Activated CD4-positive, alpha-beta T cell treated with anti-CD3 and anti-CD28 coated beads, Interleukin-2, amount 50 U/mL, for 48 hours (primary cell): ENCODE measurements at places on chromosomes 3 and 15.

DNA sequence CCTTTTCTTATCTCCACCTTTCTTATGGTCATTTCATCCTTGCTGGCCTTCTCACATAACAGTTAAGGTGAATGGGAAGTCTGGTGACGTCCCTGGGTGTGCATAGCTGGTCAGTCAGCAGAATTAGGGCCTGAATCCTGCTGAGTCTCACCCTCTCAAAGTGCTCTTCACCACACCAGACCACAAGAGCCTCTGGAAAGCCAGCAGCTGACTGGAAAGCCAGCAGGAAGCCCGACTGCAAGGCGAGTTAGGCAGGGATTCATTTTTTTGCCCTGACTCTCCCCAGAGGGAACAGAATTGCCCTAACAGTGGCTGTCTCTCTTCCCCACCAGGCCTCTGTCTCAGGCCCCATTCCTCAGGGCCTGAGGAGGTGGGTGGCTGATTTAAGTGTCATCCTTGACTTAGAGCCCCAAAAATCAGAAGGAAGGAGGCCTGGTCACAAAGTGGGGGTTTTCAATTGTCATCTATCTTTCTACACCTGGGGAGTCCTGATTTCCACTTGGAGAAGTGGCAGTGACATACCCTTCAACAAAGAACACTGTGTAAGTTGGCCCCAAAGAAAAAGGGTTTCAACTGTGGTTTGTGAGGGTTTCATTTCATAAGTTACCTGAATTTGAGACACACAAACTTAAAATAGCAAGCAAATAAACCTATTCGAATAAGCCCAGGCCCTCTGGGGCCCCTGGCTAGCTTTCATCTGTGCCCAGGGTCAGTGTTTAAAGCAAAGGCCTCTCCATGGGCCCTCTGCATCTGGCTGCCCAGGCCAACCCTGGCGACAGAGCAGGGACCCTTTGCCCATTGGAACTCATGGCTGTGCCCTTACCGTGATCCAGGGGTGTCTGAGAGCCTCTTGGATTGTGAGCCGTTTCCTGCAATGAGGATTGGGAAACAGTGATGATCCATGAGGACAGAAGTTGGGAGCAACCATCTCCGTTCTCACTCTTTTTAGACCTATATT is 90.5 kb upstream of the HERC1 start:
- no peak for DNase-seq

DNA sequence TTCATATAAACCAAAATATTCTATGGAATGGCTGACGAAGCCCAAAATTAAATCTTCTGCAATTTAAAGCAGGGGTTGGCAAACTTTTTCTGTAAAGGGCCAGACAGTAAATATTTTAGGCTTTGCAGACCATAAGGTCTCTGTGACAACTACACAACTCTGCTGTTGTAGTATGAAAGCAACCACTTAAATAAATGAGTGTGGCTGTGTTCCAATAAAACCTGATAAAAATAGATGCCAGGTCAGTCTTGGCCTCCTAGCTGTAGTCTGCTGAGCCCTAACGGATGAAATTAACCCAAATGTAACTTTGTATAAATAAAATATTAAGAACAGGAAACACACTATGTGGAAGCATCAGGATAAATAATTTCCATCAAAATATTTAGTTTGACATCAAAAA is 104.2 kb downstream of the FBXL22 start:
- no peak for DNase-seq

- no peak for DNase-seq
These were observed 337.3 kb downstream of the FOXP1 start for GRCh38 chr3:71245971-71246880.

DNA sequence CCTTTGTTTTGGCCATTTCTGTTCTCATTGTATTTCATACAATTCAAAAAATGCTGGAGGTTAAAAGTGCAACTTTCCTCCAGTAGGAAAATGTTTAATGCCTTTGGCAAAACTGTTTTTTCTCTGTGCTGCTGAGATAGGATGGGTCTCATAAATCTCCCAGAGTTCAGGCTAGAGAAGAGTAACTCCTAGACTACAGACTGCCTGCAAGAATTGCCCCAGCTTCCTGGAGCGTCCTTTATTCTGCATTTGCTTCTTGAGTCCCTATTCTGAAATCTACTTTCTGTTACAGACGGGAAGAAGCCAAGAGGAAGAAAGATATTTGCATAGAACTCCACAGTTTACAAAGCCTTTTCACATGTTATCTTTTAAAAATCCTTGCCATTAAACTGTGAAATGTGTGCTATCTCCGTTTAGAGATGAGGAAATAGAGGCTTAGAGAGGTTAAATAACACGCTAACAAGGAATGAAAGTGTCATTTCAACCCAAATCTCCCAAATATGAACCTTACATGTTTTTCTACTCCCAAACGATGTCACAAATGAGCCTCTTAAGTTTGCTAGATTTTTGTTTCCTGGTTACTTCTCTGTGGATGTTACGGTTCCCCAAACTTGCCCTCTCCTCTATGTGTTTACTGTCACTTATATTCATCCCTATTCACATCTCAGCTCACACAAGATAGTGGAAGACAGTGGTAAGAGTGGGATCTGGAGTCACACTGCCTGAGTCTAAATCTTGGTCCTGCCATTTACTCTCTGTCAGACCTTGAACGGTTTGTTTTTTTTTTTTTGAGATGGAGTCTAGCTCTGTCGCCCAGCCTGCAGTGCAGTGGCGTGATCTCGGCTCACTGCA is 17.4 kb downstream of the NANOGP8 start:
- no peak for DNase-seq

DNA sequence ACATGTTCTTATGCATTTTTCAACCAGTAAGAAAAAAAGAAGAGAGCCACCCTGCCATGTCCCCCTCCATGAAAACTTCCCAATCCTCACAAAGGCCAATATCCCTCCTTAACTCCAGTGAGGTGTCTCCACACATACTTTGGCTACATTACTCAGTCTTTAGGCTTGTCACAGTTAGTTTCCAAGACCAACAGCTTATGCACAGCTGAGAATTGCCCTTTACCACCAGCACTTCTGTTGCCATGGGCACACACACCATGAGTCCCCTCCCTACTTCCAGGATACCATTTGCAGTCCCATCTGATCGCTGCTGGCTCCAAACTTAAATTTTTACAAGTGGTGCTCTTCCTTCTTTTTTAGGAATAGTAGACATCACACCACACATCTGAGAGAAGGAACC is 150.3 kb upstream of the STRIT1 start:
- DNase-seq: no peak

- no peak for DNase-seq
These were observed 74.8 kb upstream of the GATA2 start for GRCh38 chr3:128567705-128568356.

DNA sequence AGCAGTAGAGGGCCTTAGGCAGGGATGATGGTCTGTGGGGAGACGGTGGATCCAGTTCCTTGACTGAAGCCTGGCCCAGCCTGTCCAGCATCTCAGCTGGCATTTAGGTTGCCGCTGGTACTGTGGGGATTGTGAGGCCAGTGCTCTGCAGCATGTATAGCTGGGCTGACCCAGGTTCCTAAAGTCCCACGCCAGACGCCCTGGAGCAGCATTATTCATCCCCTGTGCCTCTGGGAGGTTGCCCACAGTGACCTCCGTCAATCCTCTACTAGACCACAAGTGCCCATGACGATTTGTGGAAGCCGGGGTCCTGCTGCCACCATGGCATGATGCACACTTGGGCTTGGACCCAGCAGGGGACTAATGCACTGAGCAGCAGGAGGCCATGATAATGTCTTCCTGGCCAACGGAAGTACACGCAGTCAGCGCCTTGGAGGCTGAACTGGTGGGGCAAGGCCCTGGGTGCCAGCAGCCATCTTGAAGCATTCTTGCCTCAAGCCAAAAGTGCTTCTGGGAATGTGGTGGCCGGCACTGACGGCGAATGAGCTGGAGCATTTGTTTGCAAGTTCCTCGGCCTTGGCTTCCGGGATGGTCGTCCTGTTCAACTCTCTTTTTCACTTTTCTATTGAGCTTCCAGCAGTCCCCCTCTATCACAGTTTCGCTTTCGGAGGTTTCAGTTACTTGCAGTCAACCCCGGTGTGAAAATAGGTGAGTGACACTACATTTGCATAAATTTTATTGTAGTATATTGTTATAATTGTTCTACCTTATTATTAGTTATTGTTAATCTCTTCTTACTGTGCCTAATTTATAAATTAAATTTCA is 949.4 kb downstream of the ROBO1 start:
- DNase-seq: no peak

- no peak for DNase-seq
These were observed 36.7 kb downstream of the CIP2A start for GRCh38 chr3:108552267-108553159.

DNA sequence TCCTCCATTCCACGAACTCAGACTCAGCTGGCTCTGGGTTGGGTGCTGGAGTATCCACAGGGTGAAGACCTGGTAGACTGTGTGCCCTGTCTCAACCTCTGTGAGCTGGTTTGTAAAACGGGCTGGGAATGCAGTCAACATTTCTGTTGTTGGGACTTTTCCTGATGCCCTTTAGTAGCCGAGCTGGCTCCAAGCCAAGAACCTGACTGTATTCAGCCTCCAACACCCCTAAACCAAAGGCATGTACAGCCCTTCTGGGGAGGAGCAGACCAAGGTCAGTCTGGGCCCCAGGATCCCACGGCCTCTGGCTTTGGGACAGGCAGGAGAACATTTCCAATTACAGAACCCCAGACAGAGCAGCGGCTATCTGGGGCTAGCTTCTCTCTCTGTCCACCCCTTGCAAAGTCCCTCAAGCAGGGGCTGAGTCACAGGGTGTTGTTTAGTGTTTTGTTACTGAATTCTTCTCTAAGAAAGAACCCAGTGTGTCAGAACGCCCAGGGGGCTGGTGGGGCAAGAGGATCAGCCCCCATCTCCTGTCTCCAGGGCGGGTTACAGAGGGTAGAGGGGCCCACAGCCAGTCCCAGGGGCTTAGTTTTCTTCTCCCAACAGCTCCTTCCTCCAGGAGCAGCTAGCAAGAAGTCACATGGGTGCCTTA is 56.8 kb upstream of the SLC6A6 start:
- no peak for DNase-seq

DNA sequence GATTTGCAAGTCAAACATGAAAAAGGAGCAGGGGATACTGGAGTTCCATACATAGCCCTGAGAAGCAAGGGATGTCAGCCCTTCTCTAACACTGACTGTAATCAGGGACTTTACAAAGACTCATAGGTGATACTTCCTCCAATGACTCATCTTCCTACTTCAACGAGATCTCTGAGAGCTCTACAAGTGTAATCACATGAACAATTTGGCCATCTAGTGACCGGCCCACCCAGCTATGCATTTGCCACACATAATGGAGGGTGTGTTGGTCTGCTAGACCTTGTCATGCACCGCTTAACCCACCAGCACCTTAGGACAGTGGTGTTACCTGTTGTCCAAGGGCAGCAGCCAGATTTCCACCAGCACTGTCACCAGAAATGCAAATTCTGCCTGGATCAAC is 75.3 kb downstream of the NCEH1 start:
- DNase-seq: no peak

DNA sequence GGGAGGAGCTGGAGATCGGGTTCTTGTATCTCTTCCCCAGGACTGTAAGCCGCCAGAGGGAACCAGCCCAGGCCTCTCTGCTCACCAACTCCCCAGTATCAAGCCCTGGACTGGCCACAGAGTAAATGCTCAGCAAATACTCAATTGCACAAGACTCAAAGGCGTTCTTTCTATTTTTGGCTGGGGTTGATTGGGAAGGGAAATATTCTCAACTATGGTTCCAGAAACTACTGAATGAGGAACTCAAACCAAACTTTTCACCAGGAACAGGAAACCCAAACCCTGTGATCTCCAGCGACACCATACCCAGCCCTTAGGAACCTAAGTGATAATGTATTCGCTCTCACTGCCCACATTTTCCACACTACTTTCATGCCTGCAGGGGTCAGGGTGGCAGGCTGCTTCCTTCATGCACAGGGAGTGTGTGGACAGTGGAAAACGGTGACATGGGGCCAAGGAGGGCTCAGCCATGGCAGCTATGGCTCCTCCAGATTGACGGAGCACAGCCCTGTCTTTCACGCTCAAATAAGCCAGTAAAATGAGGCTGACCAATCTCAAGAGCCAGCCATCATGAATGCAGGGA is 124.7 kb upstream of the RAD18 start:
- no peak for DNase-seq

GRCh38 chr15:42457445-42458442 is 33.2 kb downstream of the ZNF106 start:
- DNase-seq: no peak

GRCh38 chr3:87182023-87182422 is 45.1 kb upstream of the CHMP2B start:
- no peak for DNase-seq
